ENCODE measurements at places on chromosomes 12 and 14.
A peak's percentile ranks its signal among the peaks of the same experiment; 100 is the strongest.

- H3K27me3 ChIP-seq: no peaks in the 10 kb centered on the region
- H3K4me3 ChIP-seq: no peak overlapping the region
- no peak for DNase-seq
- H3K27ac ChIP-seq: no peak overlapping the region
Observed at GRCh38 chr12:132500142-132500855, 10.3 kb downstream of the FBRSL1 start.

DNA sequence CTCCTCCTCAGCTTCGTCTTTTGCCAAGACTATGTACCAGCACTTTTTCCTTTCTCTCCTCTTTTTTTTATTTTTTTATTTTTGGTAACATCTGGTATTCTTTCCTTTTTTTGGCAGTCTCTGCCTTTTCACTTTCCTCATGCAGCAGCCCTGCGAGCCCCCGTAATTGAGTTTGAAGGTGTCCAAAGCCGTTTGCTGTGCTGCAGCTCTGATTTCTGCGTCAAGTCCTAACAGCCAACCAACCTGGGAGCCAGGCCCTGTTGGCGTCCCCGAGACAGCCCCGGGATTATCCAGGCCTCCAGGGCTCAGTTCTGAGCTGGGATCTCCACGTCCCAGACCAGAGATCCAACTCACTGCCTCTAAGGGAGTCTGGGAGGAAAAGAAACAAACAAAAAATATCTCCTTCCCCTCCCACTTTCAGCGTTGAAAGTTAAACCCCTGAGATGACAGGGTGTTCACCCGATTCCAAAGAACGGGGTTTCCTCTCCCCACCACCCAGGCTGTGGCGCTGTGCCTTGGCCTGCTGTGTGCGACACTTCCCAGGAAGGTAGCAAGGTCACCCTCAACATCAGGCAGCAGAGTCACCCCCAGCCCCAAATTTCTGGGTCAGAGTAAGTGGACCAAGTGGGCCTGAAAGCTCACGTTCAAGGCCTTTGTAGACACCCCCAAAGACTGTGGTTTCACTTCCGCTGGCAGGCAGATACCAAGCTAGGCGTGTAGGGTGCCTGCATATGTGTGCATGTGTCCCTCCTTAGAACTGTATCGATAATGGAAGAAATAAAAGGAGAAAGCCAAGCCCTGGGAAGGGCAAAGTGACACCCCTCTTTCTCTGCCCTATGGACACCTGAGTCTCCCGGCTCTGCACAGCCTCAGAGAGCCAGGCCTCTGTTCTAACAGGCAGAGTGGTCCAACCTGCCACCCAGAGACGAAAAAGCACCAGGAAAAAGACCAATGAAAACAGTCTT, 11.1 kb downstream of the BCL11B start:
- no peak overlapping the region for H3K27ac ChIP-seq
- no peak overlapping the region for H3K4me3 ChIP-seq
- no peaks in the 10 kb centered on the region for H3K27me3 ChIP-seq

- H3K27me3 ChIP-seq: no peaks in the 10 kb centered on the region
- no peak overlapping the region for H3K4me3 ChIP-seq
- H3K36me3 ChIP-seq: no peaks in the 10 kb centered on the region
- H3K27ac ChIP-seq: no peak overlapping the region
- H3K4me1 ChIP-seq: no peaks in the 10 kb centered on the region
- no peak for DNase-seq
Observed at GRCh38 chr14:106843386-106843785, 1317.0 kb downstream of the TMEM121 start.

- no peak for DNase-seq
- no peaks in the 10 kb centered on the region for H3K36me3 ChIP-seq
- H3K27me3 ChIP-seq: no peaks in the 10 kb centered on the region
- no peaks in the 10 kb centered on the region for H3K4me1 ChIP-seq
- H3K27ac ChIP-seq: no peak overlapping the region
Observed at GRCh38 chr14:43438056-43438455, 1069.0 kb downstream of the FSCB start.

- DNase-seq: peak; percentile 8
- no peaks in the 10 kb centered on the region for H3K27me3 ChIP-seq
- no peak overlapping the region for H3K4me3 ChIP-seq
- peaks cover 5% of the 10 kb centered on the region for H3K36me3 ChIP-seq
- no peak overlapping the region for H3K27ac ChIP-seq
- no peaks in the 10 kb centered on the region for H3K4me1 ChIP-seq
Observed at GRCh38 chr14:55301437-55302121, 30.4 kb downstream of the FBXO34 start.

GRCh38 chr12:65081496-65081895, 39.6 kb downstream of the WIF1 start:
- H3K4me3 ChIP-seq: no peak overlapping the region
- H3K4me1 ChIP-seq: no peaks in the 10 kb centered on the region
- H3K36me3 ChIP-seq: no peaks in the 10 kb centered on the region
- H3K27ac ChIP-seq: no peak overlapping the region
- DNase-seq: no peak
- H3K27me3 ChIP-seq: no peaks in the 10 kb centered on the region

DNA sequence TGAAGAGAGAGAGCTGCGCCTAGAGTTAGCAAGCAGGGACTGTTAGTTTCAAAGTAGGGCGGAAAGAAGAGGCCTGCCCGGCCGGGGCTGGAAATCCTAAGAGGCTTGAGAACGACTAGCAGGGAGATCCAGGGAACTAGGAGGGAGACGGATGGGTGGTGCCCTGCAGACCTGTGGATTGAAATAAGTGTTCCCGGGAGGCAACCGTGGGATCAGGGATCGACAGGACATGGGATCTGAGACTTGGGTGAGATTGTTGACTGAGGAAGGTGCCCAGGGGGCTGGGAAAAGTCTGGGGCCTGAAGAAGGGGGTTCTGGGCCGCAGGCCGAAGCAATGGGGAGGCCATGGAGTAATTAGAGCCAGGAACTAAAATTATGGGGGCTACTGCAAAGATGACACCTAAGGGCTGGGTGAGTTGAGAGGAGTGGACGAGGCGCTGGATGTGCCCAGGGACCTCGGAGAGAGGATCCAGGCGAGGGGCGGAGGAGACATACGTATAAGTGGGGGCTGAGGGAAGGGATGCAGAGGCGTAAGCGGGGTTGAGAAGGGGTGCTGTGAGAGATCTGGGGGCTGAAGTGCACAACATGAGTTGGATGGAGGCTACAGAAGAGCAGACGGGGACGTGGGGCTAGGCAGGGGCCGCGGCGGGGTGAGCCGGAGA, 635 bp downstream of the LTA4H start:
- H3K36me3 ChIP-seq: no peaks in the 10 kb centered on the region
- H3K27me3 ChIP-seq: no peaks in the 10 kb centered on the region
- DNase-seq: peak; percentile 18
- peak overlapping the region; percentile 99 for H3K4me3 ChIP-seq
- no peak overlapping the region for H3K27ac ChIP-seq

GRCh38 chr14:57323721-57324120, 55.0 kb downstream of the AP5M1 start:
- DNase-seq: no peak
- no peaks in the 10 kb centered on the region for H3K4me1 ChIP-seq
- no peaks in the 10 kb centered on the region for H3K27me3 ChIP-seq
- H3K27ac ChIP-seq: no peak overlapping the region
- H3K4me3 ChIP-seq: no peak overlapping the region

- no peak overlapping the region for H3K27ac ChIP-seq
- DNase-seq: no peak
- no peaks in the 10 kb centered on the region for H3K27me3 ChIP-seq
- no peaks in the 10 kb centered on the region for H3K4me1 ChIP-seq
- H3K36me3 ChIP-seq: no peaks in the 10 kb centered on the region
Observed at GRCh38 chr12:109124878-109125648, 8.7 kb downstream of the ACACB start.

DNA sequence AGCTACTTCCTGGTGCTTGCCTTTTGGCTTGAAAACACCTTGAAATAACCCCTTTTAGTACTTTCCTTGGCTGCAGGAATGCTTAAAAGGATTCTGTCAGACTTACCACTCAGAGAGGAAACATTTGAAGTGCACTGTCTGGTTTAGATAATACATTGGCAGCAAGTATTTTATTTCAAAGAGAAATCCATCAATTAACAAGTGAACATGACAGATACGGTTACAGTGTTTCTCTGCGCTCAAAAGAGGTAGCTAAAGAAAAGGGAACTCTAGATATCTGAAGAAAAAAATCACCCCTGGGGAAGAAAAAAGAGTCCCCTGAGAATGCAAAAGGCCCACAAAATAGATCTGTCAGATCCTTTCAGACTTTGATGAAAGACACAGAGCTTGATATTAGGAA, 421.9 kb downstream of the LRFN5 start:
- no peaks in the 10 kb centered on the region for H3K36me3 ChIP-seq
- no peak for DNase-seq
- no peaks in the 10 kb centered on the region for H3K4me1 ChIP-seq
- no peaks in the 10 kb centered on the region for H3K27me3 ChIP-seq
- peak overlapping the region; percentile 92 for H3K27ac ChIP-seq
